ENCODE measurements at places on chromosomes 5 and 9.

DNA sequence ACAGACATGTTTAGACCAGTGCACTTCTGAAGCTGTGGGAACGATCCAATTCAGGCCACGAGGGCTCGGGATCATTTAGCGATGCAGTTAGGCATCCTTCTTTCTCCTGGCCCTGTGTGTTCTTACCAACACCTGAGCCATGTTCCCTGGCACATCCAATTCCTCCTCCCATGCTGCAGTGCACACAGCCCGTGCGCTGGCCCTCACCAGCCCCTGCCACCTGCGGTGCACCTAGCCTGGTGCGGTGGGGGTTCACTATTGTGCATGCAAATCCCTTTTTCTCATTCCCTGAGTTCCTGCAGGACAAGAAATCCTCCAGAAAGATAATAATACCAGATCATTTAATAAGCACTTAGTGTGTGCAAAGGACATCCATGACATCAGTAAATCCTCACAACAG, 53.5 kb downstream of the NEURL1B start:
- no peak for DNase-seq

- no peak for DNase-seq
These were observed 26.6 kb upstream of the POMT1 start for GRCh38 chr9:131475956-131476776.

DNA sequence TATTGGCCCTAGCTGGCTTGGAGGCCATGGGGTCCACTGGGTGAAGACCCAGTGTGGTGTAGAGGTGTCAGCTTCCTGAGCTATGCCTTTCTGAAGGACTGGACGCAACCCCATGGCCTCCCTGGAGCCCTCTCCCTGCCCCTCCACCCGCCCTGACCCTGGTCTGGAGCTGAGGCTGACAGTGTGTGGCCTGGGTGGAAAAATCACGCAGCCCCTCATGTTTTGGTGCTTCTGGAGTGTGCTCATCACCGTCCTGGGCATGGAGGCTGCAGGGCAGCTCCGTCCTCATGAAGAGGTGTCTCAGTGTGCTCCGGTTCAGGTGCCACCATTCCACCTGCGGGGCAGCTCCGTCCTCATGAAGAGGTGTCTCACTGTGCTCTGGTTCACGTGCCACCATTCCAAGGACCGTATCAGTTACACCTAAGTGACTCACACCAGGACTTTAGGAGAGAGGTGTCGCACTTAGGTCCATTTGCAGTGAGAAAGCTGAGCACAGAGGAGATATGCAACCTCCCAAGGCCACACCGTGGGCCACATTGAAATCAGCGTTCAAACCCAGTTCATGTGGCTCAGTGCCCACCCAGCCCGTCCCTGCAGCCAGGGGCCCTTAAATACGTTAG, 214.3 kb upstream of the IRX1 start:
- no peak for DNase-seq

GRCh38 chr9:137095664-137096517, 9.1 kb downstream of the MAN1B1 start:
- DNase-seq: peak; percentile 64

- no peak for DNase-seq
These were observed 53.9 kb upstream of the RIC1 start for GRCh38 chr9:5575000-5575399.

- DNase-seq: no peak
These were observed 15.4 kb downstream of the IARS1 start for GRCh38 chr9:92278110-92278509.

GRCh38 chr5:139287890-139288635, 5.5 kb upstream of the MATR3 start:
- DNase-seq: no peak

DNA sequence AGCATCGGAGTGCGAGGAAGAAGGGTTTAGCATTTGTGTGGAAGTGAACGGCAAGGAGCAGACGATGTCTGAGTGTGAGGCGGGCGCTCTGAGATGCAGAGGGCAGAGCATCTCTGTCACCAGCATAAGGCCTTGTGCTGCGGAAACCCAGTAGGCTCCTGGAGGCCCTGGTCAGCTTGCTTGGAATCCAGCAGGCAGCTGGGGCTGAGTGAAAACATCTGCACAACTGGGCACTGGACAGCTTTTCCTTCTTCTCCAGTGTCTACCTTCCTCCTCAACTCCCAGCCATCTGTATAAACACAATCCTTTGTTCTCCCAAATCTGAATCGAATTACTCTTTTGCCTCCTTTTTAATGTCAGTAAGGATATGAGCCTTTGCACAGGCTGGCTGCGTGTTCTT, 72.1 kb downstream of the C7 start:
- DNase-seq: no peak

GRCh38 chr9:108996643-108997042, 16.7 kb downstream of the CTNNAL1 start:
- DNase-seq: no peak

DNA sequence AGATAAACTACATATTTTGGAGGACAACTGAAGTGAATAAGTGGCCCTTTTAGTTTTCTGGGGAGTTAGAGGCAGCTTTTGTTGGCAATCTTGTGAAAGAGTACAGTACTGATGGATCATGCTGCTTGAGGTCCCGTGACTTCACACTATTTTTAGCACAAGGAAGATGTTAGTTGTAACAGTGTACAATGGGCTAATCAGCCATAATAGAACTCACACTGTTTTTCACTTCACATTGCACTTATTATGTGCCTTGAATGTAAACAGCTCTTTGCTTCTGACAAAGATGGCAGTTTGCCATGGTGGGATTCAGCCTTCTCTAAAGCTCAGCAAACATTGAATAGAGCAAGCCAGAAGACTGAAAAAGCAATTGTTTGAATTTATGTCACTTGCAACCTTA, 176.7 kb upstream of the ZNF608 start:
- no peak for DNase-seq

GRCh38 chr5:107783551-107783950, 112.8 kb upstream of the EFNA5 start:
- DNase-seq: no peak

GRCh38 chr9:38386319-38386895, 6.1 kb upstream of the ALDH1B1 start:
- no peak for DNase-seq

DNA sequence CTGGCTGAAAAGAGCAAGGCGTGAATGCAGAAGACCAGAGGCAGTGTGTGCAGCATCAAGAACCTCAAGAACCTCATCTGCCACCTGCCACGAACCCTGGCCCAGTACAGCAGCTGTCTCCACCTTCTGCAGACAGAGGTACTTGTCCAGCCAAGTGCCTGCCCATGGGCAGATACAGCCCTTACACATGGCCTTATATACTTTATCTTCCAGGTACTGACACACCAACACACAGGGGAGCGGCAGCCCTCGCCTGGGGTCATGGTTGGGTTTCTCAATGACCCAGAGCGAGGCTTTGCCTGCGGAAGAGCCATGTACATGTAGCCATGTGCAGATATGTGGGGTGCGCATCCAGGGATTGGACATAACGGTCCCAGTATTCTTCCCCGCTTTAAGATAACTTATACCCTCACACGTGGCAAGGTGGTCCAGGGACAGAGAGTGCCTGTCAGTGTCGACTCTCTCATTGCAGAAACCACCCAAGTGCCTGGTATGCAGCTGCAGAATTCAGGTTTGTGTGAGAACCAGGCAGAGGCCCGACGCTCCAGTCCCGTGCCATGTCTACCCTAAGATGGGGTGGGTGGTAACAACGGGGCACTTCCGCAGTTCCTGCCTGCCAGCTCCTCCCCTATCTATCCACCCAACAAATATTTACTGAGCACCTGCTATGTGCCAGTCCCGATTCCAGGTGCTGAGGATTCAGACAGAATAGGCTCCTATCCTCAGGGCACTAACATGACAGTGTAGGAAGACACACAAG, 206.9 kb downstream of the FSTL4 start:
- no peak for DNase-seq

- DNase-seq: no peak
These were observed 57.5 kb upstream of the EPB41L4B start for GRCh38 chr9:109378316-109378715.

Data from BE2C (cell line).